Lower leg skin (tissue), 4 donors: ENCODE measurements at places on chromosomes 16 and 17. TPM values are rescaled to one million over a fixed set of nuclear protein-coding genes. Genes with fewer than 3 reads are reported as not detected.

DNA sequence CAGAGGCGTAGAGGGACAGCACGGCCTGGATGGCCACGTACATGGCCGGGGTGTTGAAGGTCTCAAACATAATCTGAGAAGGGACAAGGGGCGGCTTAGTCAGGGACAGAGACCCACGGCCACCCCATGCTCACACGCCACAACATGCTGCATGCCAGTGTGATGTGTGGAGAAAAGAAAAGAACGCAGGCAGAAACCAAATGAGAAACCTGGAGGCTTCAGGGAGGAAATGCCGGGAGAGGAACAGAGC, 1.1 kb downstream of the ACTG1 start:
- DNase-seq = no peak

GRCh38 chr16:73049091-73049490, 1.2 kb upstream of the ZFHX3 start:
- DNase-seq = no peak

DNA sequence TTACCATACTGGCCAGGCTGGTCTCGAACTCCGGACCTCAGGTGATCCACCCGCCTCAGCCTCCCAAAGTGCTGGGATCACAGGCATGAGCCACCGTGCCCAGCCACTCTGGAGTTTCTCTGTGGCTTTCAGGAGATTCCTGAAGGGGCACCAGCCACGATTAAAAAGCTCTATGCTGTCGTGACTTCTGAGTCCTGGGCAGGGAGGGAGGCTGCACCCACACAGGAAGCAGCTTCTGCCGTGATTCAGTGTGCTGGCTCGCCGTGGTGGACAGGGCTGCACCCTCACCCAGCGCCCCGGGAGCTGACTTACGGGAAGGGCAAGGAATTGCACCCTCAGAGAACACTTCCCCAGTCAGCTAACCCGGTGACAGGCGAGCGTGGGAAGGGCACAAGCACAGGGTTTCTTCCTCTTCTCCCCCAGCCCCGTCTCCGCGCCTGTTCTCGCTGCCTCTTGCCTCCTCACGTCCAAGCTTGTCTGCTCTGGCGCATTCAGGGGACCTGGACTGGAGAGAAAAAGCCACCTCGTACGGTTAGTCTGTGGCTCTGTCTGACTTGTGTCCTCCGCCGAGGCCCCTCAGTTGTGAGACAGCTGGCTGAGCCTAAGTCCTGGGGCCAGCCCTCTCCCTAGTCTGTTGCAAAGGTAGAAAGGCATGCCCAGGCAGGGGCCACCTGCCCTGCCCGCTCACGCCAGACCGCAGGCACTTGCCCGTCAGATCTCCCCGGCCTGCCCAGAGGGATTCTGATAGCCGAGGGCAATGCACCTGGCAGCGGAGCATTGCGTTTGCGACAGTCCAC, 145.0 kb downstream of the SEC14L1 start:
- peak; percentile 60 for DNase-seq

- no peak for DNase-seq
These were observed 455 bp downstream of the ATP1B2 start for GRCh38 chr17:7651097-7651664.

DNA sequence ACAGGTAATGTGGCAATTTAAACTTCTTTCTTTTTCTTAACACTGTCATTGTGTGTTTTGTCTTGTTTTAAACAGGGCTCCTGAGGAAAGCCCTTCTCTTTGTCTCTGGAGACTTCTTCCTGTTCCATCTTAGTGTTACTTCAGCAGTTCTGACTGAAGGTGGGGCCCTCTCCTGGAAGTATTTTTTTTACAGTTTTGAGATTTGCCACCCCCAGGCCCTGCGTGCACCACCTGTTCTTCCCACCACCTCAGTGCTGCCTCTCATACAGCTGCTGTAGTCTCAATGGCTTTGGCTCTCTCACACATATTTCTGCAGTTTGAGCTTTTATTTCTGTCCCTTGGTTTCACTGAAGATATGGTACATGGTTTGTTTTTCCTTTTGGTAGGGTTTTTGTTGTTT, 52.5 kb upstream of the ALDH3A1 start:
- DNase-seq = no peak

- DNase-seq = no peak
These were observed 86.8 kb upstream of the TOM1L1 start for GRCh38 chr17:54813896-54814295.

DNA sequence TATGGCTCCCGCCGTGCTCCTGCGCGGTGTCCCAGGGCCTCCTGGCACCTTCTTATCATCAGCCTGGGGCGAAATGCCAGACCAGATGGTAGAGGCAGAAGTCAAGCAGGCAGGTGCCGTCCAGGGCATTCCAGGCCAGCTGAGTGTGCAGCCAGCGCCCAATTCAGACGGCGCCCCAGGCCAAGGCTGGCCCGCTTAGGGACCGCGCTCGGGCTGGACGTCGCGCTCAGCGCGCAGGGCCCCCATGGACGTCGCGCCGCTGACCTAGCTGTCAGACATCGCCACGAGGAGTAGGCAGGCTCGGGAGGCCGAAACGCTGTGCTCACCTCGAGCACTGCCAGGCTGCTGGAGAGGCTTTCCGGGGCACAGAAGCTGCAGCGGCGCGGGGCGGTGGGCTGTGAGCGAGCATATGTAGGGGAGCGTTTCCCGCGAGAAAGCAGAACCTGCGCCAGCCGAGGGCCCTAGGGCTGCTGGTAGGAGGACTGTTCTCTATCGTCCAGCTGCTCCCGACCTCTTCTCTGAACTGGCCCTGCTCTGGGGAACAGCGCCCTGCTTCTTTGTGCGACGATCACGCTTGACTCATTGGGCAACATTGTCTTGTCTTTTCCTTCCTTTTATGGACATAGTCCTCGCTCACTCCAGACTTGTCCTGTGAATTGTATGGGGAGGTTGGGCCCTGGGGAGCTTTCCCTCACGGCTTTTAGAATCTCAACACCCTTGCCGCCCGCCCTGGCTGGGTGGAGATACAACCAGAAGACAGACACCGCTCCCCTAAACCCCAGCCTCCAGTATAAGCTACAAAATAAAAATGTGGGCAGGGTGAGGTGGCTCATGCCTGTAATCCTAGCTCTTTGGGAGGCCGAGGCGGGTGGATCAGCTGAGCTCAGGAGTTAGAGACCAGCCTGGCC, 8.4 kb upstream of the CA4 start:
- no peak for DNase-seq

DNA sequence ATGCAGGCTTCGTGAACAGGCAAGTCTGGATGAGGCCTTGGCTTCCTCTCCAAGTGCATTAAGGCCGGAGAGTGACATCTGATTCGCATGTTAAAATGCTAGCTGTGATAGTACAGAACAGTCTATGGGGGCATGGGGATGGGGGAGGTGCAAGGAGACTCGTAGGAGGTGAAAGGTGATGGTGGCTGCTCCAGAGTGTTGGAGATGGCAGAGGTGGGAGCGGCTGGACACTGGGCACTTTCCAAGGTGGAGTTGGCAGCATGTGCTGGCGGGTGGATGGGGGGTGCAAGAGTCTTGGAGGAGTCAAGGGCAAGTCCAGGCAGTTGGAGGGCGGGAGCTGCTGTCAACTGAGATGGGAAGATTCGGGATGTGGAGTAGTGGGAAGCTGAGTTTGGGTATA, 350.9 kb upstream of the TNRC6C start:
- DNase-seq = peak; percentile 64

- DNase-seq = peak; percentile 53
These were observed 477 bp downstream of the NTAN1 start for GRCh38 chr16:15055141-15056053.

DNA sequence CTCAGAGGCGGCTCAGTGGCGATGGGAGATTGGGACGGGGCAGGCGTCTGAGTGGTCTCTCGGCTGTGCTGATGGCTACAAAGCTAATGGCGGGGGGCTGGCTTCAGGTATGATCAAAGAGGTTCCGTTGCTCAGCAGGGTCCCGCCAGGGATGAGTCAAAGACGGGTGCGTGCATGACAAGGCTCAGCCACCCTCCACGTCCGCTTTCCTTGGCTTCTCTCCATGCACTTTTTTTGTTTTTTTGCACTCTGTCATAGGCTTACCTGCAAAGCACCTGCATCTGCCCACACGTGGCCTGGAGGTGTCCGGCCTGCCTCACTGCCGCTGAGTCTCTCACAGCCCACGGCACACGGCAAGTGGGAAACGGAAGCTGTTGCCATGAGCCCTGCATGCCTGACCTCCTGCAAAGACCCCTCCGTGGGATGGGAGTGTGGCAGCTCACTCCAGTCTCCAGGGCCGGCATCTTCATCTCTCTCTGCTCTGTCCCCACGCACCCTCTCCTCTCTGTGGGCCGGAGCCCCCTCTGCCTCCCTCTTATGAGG, 85.5 kb upstream of the ZNF469 start:
- no peak for DNase-seq

DNA sequence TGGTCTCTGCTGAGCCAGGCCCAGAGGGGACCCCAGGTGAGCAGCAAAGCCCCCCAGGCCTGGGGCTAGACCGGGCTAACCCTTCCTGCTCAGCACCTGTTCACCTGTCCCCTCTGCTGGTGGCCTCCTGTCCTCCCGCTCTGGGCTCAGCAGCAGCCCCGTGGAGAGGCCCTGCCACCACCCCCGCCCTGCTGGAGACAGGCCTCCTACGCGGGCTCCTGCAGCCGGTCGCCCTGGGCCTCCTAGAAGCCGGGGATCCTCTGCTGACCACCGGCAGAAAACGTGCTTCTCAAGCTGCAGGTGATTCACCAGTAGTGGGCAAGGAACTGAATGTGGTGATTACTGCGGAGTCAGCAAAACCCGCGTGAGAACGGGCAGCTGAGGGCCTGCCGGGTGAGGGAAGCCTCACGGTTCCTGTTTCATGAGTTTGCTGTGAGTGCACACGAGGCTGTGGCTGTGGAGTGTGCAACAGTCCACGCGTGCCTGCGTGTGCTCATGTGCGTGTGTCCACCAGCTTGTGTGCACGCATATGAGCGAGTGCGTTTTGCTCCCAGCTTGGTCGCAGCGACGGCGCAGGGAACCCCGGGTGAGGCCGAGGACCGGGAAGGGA, 792 bp downstream of the SECTM1 start:
- no peak for DNase-seq

- DNase-seq = no peak
These were observed 33.0 kb downstream of the MPRIP start for GRCh38 chr17:17075125-17075781.

DNA sequence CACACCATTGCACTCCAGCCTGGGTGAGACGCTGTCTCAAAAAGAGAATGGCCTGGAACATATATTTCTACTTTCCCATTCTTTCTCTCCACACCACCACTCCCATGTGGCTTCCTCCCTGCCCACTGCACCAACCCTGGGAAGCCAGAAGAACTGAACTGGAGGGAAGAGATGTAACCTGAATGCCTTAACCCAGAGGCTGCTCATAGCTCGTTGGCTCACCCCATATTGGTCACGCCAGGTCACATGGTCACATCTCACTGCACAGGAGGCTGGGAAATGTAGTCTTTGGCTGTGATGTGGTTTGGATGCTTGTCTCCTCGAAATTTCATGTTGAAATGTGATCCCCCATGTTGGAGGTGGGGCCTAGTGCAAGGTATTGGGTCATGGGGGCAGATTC, 5.9 kb upstream of the DNAH17 start:
- no peak for DNase-seq

GRCh38 chr17:45243750-45244149, 18.1 kb downstream of the SPATA32 start:
- DNase-seq = no peak

DNA sequence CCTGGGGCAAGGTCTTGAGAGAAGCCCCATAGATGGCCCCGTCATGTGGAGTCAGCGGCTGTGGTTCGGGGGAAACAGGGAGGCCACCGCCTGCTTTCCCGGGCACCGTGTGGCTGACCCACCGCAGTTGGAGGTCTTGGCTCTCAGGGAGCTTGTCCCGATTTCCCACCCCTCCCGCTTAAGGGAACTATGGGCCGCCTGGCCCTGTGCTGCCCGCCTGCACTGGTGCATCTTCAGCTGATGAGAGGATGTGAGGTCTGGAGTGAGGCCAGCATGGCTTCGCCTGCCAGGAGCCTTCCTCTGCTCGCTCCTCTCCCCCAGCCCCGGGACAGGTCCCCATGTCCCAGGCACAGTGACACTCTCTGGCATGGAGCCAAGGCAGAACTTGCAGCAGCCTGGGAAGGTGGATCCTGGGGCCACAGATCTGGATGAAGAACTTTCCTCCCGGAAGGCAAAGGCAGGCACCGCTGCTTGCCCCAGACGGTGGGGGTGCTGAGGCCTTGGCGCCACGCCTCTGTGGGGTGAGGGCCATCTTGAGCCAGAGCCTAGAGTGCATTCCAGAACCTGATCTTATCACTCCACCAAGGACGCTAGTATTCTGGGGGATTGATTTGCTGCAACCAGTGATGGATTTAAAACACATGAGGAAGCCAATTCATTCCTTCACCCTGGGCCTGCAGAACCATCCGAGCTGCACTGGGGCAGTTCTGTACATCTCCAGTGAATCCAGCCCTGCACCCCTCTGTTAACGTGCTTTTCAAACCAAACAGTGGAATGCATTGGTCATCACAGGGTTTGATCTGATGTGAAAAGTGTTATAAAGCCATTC, 178.6 kb upstream of the TNRC6C start:
- DNase-seq = no peak

DNA sequence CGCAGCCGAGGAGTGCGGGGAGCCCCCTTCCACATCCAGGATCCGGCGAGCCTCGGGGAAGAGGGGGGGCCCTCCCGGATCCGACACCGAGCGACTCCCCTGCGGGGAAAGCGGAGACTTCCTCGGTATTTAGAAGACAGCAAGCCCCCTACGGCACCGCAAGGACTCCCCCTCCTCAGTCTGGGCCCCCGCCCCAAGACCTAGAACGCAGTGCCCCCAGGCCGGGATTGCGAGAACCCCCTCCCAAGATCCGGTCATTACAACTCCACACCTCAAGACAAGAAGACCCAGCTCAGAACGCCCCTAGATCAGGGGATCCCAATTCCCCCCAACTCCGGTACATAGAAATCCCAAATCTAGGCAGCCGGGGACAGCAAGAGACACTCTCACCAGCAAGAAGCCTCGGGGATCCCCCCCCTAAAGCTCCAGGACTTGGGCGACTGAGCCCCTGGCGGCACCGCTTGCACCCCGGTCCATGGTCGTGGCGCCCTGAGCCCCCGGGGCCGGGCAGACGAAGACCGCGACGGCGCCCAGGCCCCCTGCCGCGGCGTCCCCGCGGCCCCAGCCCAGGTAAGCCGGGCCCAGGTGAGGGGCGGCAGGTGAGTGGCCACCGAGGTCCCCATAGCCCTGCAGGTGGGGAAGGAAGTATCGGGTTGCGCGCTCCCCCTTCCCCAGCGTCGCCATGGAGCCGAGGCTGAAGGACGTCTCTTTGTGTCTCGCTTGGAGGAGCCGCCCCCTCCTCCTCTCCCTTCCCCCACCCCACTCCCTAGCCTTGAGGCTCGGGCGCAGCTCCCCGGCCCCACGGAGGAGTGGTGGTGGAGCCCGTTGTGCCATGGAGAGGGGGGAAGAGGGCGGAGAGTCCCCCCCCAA, 641 bp downstream of the SBK1 start:
- no peak for DNase-seq

The ARHGAP44 gene
- total RNA-seq = 2.9 TPM

The MYH3 gene
- 1.2 TPM for total RNA-seq

The NPIPA8 gene
- total RNA-seq = 98.3 TPM

The AOC2 gene
- 1.1 TPM for total RNA-seq

The KRT16 gene
- 79.2 TPM for total RNA-seq

The GRB7 gene
- total RNA-seq = 66.0 TPM

The FA2H gene
- total RNA-seq = 4.5 TPM

The MYCBPAP gene
- total RNA-seq = 0.47 TPM

The HSPB9 gene
- total RNA-seq = not detected

The CAMKK1 gene
- 11.3 TPM for total RNA-seq

The CCL23 gene
- total RNA-seq = 11.2 TPM
